ENCODE measurements at places on chromosomes 11 and 22. TPM values are rescaled to one million over a fixed set of nuclear protein-coding genes. Genes with fewer than 3 reads are reported as not detected.

The C11orf42 gene
- total RNA-seq: not detected

DNA sequence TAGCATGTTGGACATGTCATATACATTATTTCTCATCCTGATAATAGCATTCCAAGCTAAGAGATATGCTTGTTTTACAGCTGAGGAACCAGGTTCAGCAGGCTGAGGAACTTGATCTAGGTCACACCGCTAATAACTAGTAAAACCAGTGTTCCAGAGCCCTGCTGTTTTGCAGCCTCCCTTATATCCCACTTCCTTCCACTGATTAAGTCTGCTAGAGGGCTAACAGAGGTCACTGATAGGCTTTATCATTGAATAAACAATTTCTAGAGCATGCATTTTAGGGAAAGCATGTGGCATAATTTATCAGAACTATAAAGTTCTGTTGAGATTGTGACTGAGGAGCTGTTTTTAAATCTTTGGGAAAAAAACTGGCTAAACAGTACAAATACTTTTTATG lies 54.0 kb downstream of the UVRAG start:
- no peak overlapping the region for H3K4me3 ChIP-seq
- H3K27me3 ChIP-seq: no peaks in the 10 kb centered on the region
- H3K4me1 ChIP-seq: peaks cover 6% of the 10 kb centered on the region
- DNase-seq: no peak
- no peaks in the 10 kb centered on the region for H3K36me3 ChIP-seq
- H3K27ac ChIP-seq: no peak overlapping the region

GRCh38 chr11:86723281-86723680 lies 50.9 kb upstream of the ME3 start:
- H3K4me1 ChIP-seq: no peaks in the 10 kb centered on the region
- no peaks in the 10 kb centered on the region for H3K27me3 ChIP-seq
- no peak overlapping the region for H3K4me3 ChIP-seq
- no peaks in the 10 kb centered on the region for H3K36me3 ChIP-seq
- DNase-seq: no peak
- H3K27ac ChIP-seq: no peak overlapping the region

GRCh38 chr22:41405588-41405987 lies 23.8 kb downstream of the TEF start:
- no peaks in the 10 kb centered on the region for H3K27me3 ChIP-seq
- H3K4me1 ChIP-seq: peaks cover 26% of the 10 kb centered on the region
- H3K36me3 ChIP-seq: no peaks in the 10 kb centered on the region
- no peak overlapping the region for H3K4me3 ChIP-seq
- DNase-seq: no peak
- H3K27ac ChIP-seq: no peak overlapping the region

Measured in upper lobe of right lung (tissue), 1 donor.